B cell (primary cell): ENCODE measurements at places on chromosomes 7 and 10.

DNA sequence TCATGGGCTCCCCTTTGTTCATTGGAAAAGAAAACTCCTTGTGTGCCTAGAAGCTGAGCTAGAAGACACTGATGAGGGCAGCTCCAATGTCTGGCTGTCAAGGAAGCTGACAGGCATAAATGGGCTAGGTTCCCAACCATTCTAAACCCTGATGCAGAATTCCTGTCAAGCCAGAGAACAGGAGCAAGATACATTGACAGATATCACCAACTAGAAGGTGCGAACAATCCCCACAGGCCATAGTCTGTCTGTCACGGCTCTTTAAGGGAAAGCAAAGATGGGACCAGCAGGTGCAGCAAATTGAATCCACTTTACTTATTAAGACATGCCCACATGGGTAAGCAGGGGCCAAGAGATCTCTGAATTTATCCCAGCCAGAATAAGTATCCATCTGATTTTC is 617.9 kb upstream of the POT1 start:
- no peak for DNase-seq
- no peak overlapping the region for H3K27ac ChIP-seq
- no peaks in the 10 kb centered on the region for H3K27me3 ChIP-seq
- H3K36me3 ChIP-seq = no peaks in the 10 kb centered on the region
- H3K4me1 ChIP-seq = no peaks in the 10 kb centered on the region

DNA sequence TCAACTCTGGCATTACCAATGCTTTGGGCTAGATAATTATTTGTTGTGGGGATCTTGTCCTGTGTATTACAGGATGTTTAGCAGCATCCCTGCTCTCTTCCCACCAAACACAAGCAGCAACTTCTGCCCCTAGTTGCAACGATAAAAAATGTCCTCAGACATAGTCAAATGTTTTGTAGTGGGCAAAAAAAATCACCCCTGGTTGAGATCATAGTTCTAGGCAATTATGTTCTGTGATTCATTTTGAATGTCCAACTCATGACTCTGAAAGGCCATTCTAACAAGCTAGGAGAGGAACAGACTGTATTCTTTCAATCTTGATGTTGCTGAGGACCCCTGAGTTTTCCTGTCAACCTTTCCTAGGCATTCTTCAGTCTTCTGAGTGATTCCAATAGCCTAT is 79.5 kb downstream of the RTKN2 start:
- H3K36me3 ChIP-seq = no peaks in the 10 kb centered on the region
- DNase-seq = no peak
- no peaks in the 10 kb centered on the region for H3K4me1 ChIP-seq
- H3K27me3 ChIP-seq = no peaks in the 10 kb centered on the region
- no peak overlapping the region for H3K27ac ChIP-seq
- no peak overlapping the region for H3K4me3 ChIP-seq

DNA sequence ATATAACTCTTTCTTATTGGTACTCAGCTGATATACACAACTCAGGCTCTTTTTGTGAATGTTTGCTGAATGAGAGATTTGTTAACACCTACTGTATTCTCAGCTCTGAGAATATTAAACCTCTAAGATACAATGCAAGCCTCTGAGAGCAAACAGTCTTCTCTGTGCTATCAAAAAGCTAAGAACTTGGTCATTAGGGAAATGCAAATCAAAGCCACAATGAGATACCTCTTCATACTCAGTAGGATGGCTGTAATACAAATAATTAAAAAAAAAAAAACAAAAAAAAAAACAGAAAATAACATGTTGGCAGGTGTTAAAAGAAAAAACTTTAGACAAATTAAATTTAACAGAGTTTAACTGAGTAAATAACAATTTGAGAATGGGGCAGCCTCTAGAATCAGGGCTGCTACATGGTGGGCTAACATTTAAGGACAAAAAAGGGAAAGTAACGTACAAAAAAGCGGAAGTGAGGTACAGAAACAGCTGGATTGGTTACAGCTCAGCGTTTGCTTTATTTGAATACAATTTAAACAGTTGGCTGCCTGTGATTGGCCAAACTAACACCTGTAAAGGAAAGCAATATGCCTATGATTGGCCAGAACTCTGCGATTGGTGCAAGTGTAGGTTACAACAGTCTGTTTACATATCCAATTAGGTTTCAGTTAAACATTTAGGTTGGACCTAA is 14.8 kb upstream of the MTURN start:
- no peak overlapping the region for H3K4me3 ChIP-seq
- no peaks in the 10 kb centered on the region for H3K27me3 ChIP-seq
- H3K36me3 ChIP-seq = no peaks in the 10 kb centered on the region
- peaks cover under 1% of the 10 kb centered on the region for H3K4me1 ChIP-seq

GRCh38 chr7:33870120-33870519 is 35.2 kb upstream of the BMPER start:
- no peak overlapping the region for H3K27ac ChIP-seq
- no peak overlapping the region for H3K4me3 ChIP-seq
- H3K27me3 ChIP-seq = no peaks in the 10 kb centered on the region
- no peak for DNase-seq
